Karpas-422 (cell line): ENCODE measurements at places on chromosomes 5 and 9.

DNA sequence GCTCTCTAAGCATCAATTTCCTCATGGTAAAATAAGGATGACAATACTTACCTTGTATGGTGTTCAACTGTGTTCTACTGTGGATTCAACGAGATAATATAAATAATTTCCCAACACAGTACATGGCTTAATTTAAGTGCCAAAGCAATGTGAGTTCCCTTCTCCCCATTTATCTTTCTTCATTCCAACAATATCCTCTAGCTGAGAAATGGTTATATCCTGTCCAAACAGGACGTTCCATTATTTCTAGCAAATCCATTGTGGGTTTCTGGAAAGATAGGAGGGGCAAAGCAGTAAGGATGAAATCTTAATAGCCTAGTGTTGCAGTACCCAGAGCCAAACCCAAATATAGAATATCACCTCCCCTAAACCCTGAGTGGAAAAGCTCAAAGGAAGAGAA is 22.0 kb downstream of the ABCA1 start:
- DNase-seq: no peak

DNA sequence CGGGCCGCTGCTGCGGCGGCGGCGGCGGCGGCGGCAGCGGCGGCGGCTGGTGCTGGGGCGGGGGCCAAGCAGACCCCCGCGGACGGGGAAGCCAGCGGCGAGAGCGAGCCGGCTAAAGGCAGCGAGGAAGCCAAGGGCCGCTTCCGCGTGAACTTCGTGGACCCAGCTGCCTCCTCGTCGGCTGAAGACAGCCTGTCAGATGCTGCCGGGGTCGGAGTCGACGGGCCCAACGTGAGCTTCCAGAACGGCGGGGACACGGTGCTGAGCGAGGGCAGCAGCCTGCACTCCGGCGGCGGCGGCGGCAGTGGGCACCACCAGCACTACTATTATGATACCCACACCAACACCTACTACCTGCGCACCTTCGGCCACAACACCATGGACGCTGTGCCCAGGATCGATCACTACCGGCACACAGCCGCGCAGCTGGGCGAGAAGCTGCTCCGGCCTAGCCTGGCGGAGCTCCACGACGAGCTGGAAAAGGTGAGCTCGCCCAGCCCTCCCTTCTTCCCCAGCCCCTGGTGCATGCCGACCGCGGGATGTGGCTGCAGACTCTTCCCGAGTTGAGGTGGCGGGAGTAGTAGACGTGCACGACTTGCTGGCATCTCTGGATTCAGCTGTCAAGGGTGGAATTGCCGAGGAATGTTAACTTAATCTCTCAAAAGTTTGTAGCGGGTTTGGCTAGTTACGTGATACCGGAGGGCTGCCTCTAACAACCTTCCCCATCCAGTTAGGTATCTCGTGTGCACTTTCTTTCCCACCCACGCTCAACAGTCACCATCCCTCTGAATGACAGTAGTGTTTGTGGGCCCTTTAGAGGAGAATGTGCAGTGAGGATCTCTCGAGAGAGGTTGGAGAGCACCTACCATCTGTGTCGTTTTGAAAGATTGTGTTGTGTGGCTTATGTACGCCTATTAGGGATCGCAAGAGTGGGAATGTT is 932 bp downstream of the SLC12A2 start:
- DNase-seq: peak; percentile 71

DNA sequence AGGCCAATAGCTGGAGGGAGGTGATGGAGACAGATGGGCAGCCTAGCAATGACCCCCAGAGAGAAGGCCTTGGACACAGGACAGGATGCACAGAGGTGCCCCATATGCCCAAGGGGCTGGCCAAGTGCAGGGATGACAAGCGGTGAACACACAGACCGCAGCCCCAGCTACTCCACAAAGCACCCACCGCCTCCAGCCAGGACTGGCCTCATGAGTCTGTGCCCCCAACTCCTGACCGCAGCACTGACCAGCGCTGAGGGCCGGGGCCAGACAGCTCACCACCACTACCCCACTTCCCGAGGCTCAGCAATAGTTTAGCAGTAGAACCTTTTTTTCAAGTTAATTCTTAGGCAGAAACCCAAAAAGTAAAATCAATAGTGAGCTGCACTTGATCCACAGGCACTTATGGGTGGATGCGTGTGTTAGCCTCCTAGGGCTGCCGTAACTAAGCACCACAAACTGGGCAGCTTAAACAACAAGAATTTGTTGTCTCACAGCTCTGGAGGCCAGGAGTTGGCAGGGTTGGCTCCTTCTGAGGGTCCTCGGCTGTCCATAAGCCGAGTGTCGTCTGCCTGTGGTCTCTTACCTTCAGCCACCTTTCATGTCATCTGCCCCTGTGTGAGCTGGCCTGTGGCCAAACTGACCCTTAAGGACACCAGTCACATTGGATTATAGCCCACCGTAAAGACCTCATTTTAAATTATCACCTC is 14.1 kb downstream of the ROR2 start:
- no peak for DNase-seq

DNA sequence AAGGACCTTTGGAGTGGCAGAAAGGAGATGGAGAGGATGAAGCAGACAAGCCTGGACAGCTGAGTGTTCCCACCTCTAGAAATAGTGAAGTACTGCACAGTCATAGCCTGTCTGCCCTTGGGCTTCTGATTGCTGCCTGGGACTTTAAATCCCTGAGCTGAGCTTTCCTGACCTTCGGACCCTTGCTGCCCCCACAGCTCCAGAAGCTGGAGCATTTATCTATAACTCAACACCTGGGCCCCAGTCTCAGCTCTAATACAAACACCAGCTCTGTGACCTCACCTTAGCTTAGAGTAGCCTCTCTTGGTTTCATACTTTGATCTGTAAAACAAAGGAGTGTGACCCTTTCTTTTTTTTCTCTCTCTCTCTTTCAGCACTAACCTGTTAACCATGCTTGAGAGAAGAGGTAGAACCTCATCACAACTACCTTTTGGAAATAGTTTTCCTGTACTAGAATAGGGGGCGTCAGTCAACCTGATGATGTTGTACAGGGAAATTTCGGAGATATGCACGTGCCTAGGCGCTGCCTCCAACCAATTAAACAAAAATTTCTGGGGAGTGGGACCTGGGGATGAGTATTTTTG is 25.4 kb upstream of the ELL2 start:
- DNase-seq: no peak

- DNase-seq: no peak
Observed at GRCh38 chr9:75873712-75874111, 16.8 kb upstream of the PCSK5 start.

DNA sequence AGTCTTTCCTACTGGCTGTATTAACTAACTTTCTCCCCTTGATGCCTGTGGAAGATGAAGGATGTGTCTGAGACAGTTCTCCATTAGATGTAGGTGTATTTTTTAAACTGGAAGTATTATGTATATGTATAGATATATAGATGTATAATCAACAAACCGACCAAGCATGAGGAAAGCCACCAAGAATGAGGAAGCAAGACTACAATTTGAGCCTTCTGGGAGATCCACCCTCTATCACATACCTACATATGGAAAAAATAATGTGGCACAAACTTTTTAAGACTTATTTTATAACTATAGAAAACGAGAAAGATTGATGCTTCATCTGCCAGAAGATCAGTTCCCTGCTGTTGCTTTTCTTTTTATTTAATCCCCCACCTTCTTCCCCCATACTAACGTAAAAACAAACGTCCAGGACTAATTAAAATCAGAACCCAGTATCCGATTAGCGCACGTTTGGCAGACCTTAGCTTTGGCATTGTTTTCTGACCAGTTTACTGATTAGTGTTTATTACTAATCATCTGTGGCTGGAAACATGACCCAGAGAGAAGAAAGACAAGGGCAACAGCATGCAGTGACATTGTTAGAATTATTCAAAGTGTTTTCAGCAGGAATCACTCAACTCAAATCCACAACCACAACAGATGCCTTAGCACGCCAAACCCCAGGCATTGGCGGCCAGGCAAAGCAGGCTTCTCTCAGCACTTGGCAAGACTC is 490.2 kb downstream of the EBF1 start:
- DNase-seq: no peak

DNA sequence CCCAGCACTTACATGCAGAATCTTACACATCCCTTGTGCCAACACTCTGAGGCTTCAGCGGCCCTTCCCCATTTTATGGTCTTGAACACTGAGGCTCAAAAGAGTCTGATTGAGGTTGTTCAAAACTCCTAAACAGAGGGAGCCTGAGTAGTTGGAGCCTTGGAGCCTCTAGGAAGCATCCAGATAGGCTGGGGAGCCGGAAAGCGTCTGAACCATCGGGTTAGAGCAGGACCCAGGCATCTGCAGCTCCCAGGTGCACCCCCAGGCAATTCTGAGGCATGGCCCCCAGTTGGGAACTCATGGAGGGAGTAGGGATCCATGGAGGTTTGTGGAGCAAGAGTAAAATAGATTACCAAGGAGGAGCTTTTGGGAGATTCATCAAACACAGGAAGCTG is 3.8 kb downstream of the OLFML2A start:
- no peak for DNase-seq

GRCh38 chr9:106755736-106756135 is 107.2 kb upstream of the ZNF462 start:
- DNase-seq: no peak

DNA sequence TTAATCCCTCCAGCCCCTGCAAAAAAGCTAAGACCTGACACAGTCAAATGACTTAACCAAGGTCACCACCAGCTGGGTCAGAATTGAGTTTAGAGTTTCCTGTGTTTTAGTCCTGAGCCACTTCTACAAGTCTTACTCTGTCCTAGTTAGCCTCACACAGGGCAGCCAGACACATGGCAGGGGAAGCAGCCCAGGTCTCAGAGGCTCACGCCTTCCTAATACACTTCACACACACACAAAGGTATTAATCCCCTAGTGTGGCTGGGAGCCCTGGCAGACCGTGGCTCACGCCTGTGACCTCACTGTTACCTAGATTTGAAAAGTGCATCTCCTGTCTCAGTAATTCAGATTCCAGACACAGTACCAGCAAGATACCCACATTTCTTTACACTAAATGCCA is 77.4 kb upstream of the WWC1 start:
- DNase-seq: no peak

DNA sequence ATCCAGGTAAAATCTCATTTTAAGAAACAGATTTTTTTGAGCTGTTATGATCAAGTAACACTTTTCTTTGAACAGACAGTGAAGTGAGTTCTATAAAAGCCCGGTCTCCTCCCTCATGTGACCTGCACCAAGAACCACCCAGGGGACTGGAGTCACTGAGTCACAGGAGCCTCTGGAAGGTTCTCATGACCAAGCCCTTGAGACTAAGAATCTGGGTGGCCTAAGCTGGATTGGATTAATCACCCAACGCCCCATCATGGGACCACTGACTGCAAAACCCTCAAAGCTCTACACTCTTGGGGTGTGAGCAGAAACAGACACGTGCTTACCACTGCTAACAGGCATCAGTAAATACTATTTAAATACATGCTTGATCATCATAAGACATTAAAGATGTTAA is 48.4 kb downstream of the SECISBP2 start:
- no peak for DNase-seq

- DNase-seq: no peak
Observed at GRCh38 chr5:43320846-43321245, 7.6 kb upstream of the HMGCS1 start.

DNA sequence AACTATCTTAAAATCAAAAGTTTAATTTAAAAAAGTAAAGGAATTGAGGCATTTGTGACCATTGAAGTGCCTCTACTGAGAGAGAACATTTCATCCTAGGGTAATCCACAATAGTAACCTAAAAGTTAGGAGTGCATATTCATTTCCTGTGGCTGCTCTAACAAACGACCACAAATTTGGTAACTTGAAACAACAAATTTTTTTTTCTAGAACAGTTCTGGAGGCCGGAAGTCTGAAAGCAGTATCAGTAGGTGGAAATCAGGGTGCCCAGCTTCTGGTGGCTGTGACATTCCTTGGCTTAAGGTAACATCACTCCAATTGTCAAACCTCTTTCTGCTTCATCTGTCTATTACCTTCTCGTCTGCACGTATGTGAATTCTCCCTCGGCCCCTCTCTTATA is 67.1 kb upstream of the SSBP2 start:
- no peak for DNase-seq

DNA sequence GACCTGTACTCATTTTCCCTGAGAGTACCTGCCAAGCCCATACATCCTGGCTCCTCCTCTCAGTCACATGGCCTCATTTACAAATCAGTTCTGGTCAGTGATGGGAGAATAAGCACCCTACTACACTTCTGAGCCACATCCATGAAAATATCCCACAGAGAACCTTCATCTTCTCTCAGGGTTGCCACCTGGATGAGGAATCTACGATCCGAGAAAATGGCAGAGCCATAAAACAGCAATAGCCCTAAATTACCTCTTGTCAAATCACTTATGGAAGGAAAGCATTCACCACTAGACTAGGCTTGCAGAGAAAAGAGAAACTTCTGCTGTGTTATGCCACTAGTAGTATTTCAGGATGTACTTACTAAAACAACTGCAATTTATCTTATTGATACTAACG is 324.8 kb downstream of the BNC2 start:
- DNase-seq: no peak

GRCh38 chr9:89522261-89522958 is 24.5 kb upstream of the SEMA4D start:
- DNase-seq: peak; percentile 90

DNA sequence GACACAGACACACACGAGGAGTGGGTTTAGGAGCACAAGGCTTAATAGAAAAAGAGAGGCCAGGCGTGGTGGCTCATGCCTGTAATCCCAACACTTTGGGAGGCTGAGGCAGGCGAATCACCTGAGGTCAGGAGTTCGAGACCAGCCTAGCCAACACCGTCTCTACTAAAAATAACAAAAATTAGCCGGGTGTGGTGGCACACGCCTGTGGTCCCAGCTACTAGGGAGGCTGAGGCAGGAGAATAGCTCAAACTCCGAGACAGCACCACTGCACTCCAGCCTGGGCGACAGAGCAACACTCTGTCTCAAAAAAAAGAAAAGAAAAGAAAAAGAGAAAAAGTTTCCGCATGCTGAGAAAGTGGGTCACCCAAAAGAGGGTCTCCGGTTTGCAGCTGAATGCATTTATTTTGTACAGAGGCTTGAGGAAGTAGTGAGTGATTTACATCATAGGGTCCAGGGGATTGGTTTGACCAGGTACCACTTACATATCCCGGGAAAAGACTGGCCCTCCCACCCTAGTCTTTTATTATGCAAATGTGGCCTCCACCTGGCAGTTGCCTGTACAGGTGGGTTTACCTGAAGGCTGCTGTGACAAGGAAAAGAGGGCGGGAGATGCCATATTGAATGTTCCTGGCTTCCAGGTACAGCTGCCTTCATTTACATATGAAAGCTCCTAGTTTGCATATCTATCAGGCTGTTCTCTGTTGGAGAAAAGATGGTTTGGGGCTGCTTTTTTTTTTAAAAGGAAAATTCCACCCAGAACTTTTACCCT is 366.2 kb upstream of the GRAMD2B start:
- DNase-seq: no peak

GRCh38 chr9:14652729-14653377 is 40.4 kb downstream of the ZDHHC21 start:
- DNase-seq: peak; percentile 67

DNA sequence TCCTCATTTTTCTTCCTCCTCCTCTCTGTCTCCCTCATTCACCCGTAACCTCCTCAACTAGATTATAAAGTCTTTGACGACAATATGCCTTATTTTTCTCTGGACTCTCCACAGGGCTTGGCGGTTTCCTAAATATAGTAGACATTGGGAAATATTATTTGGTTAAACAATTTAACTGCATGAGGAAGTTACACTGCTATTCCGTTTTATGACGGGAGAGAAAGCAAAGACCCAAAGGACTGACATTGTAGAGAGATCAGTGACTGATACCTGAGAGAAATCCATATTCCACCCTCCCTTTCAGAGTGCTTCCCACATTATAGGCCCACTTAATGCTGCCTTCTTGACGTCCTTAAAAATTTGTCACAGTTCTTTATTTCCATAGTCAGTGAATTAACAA is 51.2 kb downstream of the GDA start:
- DNase-seq: no peak

GRCh38 chr5:180498378-180498777 is 4.2 kb downstream of the CNOT6 start:
- DNase-seq: no peak
